ENCODE measurements at places on chromosomes 3 and 15.

DNA sequence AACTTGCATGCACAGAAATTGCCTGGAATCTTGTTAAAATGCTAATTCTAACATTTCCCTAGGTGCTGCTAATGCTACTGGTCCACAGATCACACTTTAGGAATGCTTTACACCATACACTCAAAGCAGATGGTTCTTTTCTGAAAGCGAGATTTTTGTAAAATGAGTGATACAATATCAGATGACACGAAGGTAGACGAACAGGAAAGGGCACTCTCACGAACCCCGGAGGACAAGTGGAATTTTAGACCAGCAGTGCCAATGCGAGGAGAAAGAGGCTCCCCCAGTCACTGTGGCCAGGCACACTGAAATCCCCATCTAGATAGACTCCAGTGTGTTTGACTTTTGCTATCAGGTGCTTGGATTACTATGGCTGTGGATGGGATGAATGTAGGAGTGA, 21.0 kb downstream of the FAIM start:
- no peak for DNase-seq

- DNase-seq: no peak
Observed at GRCh38 chr3:87766721-87767120, 292.1 kb downstream of the CGGBP1 start.

GRCh38 chr3:165389064-165389463, 192.9 kb upstream of the SLITRK3 start:
- DNase-seq: no peak

DNA sequence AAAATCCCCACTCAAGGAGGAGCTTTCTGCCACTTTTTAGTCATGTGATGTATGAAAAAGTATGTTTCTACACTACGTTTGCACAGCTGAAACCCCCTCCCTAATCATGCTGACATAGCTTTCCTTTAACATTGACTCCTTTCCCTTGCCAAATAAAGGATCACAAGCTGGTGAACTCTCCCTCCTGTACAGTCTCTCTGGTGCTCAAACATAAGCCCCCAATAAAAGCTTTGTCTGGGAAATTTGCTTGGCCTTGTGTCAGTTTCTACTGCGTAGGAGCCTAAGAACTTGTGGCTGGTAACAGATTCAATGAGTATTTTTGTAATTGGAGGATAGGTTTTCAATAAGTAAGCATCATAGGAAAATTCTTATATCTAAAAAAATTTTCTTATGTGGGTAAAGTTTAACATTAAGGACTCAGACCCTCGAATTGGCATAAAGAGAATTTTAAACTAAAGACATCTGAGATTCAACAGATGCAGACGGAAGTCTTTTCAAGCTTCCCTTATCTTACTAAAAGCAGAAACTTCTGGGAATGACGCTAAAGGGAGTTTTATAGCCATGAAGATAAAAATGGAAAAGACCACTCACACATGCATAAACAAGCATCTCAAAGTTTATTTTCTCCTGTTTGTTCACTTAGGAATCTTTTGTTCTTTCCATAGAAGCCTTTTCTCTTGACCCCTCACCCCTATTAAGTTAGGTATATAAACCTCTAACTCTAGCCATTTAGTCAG, 44.1 kb upstream of the P2RY1 start:
- DNase-seq: no peak

DNA sequence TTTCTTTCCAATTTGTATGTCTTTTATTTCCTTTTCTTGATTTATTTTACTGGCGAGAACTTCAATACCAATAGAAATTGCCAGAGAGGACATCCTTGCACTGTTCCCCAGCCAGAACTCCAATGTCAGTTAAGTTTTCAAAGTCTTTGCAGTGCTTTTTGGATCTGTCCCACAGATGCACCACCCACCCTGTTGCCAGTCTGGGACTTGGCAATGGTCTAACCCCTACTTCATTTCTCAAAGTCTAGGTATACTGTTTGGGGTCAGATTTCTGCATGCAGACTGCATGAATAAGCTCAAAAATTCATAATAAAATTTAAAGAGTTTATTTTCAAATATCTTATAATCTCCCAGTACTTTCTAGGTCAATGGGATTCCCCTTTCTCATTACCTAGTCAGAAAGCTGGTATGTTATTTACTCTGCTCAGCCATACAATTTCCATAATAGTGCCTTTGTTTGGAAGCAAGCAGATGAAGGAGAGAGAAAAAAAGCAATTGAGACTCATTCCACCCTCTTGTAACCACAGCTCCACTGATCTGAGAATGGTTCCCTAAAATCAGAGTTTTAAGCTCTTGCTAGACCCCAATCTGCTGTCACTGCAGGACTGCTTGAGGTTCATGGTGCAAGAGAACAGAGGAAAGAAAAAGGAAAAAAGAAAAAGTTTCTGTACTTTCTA, 125.9 kb upstream of the PLXND1 start:
- no peak for DNase-seq

DNA sequence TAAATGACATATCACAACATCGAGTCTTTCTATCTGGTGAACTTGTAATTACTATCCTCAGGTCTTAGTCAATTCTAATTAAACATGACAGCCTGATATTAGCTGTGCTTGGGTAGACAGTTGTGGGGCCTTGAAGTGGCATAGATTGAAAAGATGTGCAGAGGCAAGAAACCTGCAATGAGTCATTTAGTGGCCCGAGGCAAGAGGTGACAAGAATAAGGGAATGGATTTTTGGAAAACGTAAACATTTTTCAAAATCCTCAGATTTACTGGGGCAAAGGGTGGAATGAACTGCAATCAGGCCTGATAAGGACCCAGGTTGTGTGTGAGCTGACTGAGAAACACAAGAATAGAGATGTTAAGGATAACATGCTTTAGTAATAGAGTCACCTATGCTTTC, 29.5 kb upstream of the ULK4 start:
- no peak for DNase-seq
